Right ventricle myocardium superior (tissue), 1 donor: ENCODE measurements at places on chromosomes 1 and 21.
A peak's percentile ranks its signal among the peaks of the same experiment; 100 is the strongest.

DNA sequence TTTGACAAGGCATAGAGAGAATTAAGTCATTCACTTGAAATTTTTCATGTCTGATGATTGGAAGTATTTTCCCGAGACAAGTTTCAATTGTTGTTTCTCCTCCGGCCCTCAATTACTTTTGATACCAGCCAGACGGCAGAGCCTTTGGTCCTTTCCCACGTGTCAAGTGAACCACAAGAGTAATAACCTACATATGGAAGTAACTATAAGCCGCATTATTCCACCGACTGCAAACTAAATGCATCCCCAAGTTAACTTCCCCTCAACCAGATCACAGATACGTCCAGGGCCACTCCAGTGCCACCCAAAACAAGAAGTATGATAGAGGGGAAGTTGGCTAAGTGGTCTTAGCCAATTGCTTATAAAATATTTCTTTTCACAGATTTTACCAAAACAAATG, 20.2 kb downstream of the COLGALT2 start:
- no peak for DNase-seq

DNA sequence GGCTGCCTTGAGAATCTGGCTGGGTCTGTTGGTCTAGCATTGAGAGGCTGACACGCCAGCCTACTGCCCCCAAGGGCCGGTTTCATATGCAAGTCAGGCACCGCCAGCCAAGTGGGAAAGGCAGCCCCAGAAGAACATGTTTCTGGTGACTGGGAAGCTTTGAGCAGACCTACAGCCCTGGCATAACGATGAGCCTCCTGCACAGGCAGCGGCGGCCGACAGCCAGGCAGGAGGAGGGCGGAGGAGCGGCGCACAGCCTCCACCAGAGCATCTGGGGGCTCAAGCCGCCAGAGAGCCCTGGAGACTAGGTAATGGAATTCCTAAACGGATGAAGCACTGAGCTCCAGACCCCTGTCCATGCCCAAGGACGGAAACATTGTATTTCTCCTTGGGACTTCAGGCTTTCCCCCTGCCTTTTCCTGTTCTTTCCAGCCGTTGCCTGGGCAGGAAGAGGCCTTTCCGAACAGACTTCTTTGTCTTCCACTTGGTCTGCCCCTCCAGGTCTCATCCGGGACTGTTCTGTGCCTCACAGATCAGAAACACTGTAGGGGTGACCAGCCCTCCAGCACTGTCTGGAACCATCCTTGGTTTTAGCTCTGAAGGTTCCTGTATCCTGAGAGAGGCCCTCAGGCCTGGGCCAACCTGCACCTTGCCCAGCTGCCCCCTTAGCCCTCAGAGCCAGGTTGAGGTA, 59.5 kb downstream of the IRF2BP2 start:
- DNase-seq, result no peak

DNA sequence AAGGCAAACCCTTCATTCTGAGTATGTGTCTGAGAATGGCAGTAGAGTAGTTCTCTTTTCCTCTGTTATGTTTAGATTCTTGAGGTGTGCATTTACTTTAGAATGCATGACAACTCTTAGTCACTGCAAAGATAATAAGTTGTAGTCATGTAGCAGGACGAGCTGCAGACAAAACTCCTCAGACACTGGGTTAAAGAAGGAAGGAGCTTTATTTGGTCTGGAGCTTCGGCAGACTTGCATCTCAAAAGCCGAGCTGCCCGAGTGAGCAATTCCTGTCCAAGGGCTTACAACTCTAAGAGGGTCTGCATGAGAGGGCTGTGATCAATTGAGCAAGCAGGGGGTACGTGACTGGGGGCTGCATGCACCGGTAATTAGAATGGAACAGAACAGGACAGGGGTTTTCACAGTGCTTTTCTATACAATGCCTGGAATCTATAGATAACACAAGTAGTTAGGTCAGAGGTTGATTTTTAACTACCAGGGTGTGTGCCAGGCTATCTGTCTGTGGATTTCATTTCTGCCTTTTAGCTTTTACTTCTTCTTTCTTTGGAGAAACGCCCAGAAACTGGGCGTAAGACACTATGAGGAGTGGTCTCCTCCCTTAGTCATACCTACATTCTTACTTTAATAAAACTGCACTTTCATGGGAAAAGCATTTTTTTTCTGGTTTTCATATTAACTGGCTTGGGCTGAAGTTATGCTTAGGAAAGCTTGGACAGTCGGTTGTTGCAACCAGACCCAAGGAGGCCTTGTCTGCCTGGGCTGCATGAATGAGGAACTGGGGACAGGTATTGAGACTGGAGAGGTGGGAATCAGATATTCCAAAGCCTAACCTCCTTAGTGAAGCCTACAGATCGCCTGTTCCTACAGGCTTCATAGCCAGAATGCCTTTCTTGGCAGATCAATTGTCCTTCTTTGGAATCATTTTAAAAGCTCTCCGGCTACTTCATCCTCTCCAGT, 115.1 kb downstream of the RHOU start:
- no peak for DNase-seq

DNA sequence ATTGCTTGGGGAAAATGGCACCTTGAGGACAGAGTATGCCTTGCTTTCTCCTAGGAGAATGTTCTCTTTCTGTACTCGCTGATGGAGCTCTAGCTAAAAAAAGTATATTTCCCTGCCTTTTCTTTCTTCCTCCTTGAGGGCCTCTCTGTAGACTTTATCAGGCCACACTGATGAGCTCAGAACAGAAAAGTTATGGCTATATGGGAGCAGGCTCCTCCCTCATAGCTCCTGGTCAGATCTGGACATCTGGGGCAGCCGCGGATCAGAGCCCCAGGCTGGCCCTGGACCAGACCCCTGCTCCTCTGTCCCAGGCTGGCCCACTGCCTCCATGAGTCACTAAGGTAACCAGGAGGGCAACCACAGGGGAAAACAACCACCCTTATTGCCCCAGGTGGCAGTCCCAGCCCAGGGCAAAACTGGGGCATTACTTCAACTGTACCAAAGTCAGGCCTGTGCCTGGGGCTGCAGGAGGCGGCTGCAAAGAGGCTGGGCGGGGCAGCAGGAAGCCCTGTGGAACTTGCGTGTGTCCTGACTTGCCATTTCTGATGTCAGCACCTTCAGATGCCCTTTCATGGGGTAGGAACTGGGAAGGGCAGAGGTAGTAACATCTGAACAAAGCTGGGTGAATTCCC, 26.3 kb upstream of the ZNF648 start:
- DNase-seq, result no peak

- no peak for DNase-seq
Observed at GRCh38 chr1:94715321-94715720, 104.8 kb upstream of the SLC44A3 start.

- no peak for DNase-seq
Observed at GRCh38 chr1:82731216-82731615, 930.5 kb downstream of the ADGRL2 start.

GRCh38 chr21:44884097-44884496, 10.6 kb upstream of the PTTG1IP start:
- DNase-seq, result peak; percentile 24

DNA sequence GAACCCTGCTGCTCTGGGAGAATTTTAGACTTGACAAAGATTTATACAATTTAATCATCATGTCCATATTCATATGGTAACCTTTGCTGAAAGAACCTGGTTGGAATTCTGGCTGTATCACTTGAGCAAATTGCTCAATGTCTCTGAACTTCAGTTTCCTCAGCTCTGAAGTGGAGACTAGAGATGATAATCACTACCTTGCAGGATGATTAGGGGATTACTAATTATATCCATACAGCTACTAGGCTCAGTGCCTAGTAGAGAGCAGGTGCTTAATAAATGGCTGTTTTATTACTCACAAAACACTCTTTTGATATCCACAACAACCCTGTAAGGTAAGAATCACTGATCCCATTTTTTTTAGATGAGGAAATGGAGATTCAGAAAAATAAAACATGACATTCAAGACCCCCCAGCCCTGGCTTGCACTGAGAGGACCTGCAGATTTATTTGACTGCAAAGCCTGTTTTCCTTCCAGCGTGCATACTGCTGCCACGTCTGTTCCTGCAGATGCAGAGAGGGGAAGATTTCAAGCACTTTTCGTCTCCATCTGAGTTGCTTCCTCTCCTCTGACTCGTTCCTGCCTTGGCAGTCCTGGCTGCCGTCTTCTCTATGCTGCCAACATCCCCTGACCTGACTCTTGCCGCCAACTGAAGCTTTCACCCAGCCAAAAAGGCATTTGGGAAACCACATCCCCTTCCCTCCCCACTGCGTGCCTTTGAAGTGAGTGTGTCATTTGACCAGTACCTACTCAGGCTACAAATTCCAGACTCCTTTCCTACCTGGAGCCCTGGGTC, 203.0 kb downstream of the PLPP3 start:
- peak; percentile 54 for DNase-seq

DNA sequence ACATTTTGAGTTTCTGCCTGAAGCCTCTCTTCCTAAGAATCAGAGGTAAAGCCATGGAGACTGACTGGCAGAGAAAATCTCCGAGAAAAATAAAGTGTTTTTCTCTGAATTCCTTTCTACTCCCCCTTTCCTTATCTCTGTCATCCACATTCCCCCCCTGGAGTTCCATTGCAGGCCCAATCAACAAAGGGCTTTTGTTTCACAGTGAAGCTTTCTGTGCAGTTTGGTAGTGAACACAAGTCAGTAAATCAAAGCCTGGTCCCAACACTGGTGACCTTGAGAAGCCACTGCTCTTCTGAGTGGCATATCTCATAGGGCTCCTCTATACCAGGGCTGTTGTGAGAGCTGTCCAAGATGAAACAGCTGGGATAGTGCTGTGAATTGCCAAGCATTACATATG, 228.4 kb downstream of the SEC16B start:
- DNase-seq, result no peak

- peak; percentile 61 for DNase-seq
Observed at GRCh38 chr1:17658837-17659236, 96.3 kb upstream of the ACTL8 start.

DNA sequence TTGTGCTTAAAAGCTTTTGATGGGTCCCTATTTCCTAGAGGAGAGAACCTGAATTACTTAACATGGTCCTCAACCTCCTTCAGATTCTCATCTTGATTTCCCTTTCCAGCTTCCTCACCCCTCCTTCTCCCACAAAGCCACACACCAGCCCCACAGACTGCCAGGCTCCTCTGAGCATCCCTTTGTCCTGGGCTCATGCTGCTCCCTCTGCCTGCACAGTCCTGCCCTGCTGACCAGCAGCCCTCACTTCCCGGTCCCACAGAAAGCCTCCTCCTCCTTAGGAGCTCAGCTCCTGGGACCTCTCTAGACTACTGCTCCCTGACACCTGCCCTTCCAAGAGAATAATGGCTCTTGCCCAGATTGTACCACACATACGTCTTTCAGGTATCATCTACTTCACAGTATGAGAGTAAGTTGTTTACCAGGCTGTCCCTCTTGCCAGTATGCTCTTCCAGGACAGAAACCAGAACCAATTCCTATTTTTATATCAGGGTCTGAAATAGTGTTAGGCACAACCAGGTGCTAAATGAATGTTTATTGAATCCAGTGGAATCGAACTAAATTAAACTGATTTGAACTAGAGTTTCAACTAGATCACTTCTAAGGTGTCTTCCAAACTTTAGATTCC, 373.4 kb downstream of the LMX1A start:
- DNase-seq, result no peak

DNA sequence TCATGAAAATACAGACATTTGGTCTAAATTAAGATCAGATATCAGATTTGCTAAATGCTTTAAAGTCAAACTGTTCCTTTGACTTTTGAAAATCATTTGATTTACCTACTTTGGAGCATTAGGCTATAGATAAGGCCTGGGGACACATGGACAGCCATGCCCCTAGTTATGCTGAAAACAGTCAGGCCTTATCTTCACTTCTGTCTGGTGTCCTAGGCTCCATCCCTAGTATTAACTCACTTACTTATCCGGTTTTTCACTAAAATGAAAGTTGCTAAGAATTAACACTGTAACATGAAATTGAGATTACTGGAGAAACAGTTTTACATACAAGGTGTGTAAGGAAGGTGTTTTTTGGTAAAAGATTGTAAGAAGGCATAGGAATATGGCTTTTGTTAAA, 4.5 kb upstream of the CATSPERE start:
- DNase-seq, result no peak

DNA sequence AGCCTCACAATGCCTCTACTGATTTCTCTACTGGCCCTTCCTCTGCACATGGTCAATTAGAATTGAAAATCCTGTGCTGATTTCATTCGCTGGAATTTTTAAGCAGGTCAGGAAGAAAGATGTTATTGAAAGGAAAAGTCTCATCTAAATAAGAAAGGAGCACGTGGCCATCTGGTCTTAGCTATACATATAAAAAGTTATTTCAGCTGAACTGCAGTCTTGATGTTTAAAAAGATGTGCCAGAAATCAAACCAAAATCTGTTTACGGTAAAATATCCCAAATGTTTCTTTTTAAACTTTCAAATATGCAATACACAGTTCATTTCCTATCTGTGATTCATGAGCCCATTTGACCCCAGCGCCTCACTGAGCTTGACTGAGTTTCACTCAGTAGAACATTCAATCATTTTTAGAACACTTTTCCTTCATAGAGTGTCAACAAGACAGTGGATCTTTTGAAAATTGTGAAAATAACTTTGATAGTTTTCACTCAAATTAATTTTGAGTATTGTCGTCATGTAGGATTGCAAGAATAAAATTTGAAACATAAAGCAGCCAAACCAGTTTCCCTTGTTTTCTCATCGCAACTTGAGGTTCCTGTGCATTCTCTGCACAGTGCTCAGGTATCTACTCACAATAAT, 293.6 kb downstream of the PTPRC start:
- DNase-seq, result no peak

GRCh38 chr1:193951984-193952383, 765.6 kb upstream of the B3GALT2 start:
- DNase-seq, result no peak

- DNase-seq, result peak; percentile 74
Observed at GRCh38 chr1:246930830-246931548, 759 bp downstream of the AHCTF1 start.

DNA sequence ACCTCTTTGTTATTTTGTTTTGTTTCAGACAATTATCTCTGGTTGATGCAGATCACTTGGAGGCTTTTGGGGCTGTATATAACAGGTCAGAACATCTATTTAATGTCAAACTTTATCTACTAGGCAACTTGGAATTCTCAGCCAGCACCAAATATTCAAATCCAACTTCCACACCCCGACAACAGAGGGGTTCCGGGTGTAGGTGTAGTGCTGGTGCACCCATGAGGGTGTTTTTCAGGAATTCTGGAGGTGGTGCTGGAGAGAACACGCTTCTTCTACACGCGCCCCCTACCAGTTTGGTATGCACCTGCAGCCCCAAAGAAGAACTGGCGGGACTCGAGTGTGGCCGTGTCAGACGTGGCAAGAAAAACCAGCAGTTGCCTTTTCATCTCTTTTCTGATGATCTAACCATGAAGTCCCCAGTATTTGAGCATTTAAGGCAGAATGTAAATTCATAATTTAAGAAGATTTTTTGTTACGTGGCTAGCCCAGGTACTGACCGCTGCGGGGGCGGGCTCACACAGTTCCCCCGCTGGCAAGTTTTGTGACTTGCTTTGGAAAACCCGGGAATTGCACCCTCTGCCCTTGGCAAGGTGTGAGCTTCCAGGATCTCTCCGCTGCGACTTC, 462 bp upstream of the TLCD4 start:
- DNase-seq, result peak; percentile 70
